ENCODE measurements at places on chromosomes 3 and 15. TPM values are rescaled to one million over a fixed set of nuclear protein-coding genes. Genes with fewer than 3 reads are reported as not detected.

GRIP2 gene
- total RNA-seq: 0.33 TPM

CMTM8 gene
- 6.4 TPM for total RNA-seq

VPS33B gene
- 8.9 TPM for total RNA-seq

GOLGA8R gene
- 1.3 TPM for total RNA-seq

GOLGA6L7 gene
- total RNA-seq: not detected

Data from liver (tissue), 10 donors.